Breast epithelium (tissue), 4 donors: ENCODE measurements at places on chromosomes 5 and 9. TPM values are rescaled to one million over a fixed set of nuclear protein-coding genes. Genes with fewer than 3 reads are reported as not detected.

UBE2QL1 gene
- 0.44 TPM for total RNA-seq

TMEM252 gene
- not detected for total RNA-seq

MCC gene
- 46.5 TPM for total RNA-seq

CD72 gene
- total RNA-seq: 5.1 TPM

DNA sequence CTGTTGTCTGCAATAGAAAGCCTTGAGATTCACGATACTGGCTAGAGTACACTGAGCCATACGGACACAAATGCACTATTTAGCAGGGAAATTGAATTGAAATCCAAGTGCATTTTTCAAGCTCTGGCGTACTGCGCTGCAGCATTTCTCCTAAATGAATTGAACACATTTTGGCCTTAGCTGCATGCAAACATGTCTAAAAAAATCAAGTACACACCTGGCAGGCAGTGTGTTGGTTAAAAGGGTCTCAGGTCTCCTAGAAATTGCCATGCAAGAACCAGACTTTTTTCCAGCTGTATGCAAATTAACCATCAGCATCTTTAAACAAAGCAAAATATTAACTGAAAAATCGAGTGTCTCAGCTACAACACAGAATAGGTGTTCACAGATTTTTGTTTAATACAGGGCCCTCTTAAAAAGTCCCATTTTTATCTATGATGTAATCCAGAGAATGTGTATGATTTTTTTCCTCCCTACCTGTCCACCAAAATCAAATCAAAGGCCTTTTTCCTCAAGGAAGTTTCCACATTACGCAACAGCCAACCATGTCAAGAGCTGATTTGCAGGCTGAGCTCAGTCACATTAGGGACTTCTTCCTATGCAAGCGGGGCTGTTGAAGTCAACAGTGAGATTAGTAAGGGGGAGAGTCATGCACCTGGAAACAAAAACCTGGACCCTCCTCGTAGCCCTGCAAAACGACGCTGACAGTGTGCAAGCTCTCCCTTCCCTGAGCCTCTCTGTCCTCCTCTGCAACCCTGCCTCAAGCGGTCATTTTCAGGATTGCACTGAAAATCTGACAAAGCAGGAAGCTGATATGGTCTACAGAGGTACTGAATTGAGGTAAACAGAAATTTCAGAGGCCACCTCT is 14.1 kb upstream of the SFXN1 start:
- H3K27ac ChIP-seq: no peak overlapping the region
- H3K4me1 ChIP-seq: peaks cover 6% of the 10 kb centered on the region
- no peak overlapping the region for H3K4me3 ChIP-seq
- H3K27me3 ChIP-seq: no peaks in the 10 kb centered on the region
- no peaks in the 10 kb centered on the region for H3K36me3 ChIP-seq
- no peak for DNase-seq

DNA sequence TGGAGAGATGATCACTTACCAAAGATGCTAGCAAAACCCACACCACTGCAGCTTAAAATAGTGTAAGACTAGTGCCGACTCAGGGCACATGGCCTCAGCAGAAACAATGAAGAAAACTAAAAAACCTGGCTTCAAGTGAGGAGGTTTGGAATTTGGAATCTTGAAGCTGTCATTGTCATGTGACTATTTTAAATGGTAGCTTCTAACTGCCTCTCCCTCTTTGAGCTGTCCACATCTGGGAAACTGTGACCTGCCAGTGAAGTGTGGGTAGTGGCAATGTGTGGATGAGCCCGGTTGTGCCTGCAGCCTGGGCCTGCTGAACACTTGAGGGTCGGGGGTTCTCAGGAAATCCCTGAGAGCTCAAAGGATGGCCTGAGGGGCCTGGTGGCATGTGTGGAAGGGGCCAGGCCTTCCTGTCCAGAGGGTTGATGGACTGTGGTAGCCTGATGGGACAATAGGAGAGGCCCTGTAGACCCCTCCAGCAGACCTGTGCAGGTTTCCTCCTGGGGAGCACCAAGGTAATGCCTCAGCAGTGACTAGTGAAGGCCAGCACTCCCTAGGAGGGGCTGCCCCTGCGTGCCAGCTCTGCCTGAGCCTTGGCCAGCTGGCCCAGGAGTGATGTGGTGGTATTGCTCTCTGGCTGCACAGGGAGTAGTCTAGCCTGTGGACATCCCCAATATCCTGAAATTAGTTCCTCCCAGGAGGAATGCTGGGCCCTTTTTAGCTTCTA is 13.6 kb downstream of the USP20 start:
- no peak overlapping the region for H3K4me3 ChIP-seq
- no peaks in the 10 kb centered on the region for H3K4me1 ChIP-seq
- DNase-seq: no peak
- H3K27ac ChIP-seq: no peak overlapping the region

DNA sequence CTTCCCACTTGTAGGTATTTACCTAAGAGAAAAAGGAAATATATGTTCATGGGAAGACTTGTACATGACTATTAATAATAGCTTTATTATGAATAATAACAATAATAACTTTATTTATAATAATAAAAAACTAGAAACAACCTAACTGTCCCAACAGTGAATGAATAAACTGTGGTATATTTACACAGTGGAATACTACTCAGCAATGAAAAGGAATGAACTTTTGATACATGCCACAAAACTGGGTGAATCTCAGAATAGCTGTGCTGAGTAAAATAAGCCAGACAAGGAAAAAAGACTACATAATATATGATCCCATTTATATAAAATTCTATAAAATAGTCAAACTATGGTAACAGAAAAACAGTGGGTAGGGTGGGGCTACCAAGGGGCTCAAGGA is 88.7 kb downstream of the SCAMP1 start:
- H3K27ac ChIP-seq: no peak overlapping the region
- H3K27me3 ChIP-seq: no peaks in the 10 kb centered on the region
- DNase-seq: no peak
- H3K4me1 ChIP-seq: no peaks in the 10 kb centered on the region

DNA sequence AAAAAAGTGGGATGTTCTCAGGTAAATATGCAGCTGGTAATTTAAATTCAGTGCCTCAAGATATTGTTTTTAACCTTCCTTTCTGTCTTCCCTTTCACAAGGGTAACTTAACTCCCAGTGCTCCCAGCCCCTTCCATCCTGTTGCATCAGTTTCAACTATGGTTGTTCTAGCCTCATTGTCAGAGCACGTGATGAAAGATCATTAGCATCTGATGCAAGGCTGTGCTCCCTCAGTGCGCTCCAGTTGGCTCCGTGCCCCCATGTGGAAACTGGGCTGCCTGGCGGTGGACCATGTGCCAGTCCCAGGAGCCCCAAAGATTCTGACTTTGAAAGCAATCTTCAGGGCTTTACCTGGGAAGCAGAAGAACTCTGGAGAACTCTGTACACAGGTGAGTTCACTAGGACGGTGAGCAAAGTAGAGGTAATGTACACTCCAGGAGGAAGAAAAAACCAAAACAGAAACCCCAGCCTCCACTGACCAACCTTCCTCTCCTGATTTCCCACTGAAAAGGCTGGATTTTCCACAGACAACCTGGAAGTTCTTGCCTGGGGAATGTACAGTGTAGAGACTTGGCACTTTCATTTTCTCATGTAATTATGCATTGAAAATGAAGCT is 96.9 kb downstream of the SLC1A3 start:
- H3K4me3 ChIP-seq: no peak overlapping the region
- no peak for DNase-seq
- H3K4me1 ChIP-seq: no peaks in the 10 kb centered on the region
- no peak overlapping the region for H3K27ac ChIP-seq
- no peaks in the 10 kb centered on the region for H3K36me3 ChIP-seq
- H3K27me3 ChIP-seq: no peaks in the 10 kb centered on the region

DNA sequence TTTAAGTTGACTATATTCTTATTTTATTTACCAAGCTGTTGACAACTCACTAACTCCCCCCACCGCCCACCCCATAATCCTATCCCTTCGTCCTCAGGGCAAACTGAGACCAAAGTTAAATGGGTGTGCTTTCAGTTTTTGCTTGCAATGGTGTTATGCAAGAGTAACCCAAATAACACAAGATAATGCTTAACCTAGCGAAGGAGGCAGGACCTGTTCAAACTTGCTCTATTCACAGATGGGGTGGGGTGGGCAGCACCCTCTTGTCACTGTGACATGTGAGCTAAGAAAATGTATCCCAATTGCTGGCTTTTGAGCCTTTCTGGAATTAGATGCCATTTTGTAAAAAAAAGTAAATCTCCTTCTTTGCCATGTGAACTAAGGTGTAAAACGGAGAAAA is 40.4 kb downstream of the GLIS3 start:
- H3K27me3 ChIP-seq: no peaks in the 10 kb centered on the region
- H3K4me3 ChIP-seq: no peak overlapping the region
- H3K4me1 ChIP-seq: no peaks in the 10 kb centered on the region
- no peak overlapping the region for H3K27ac ChIP-seq

- H3K27ac ChIP-seq: peak overlapping the region; percentile 89
- H3K27me3 ChIP-seq: peaks cover under 1% of the 10 kb centered on the region
- H3K4me1 ChIP-seq: peaks cover 12% of the 10 kb centered on the region
- no peak overlapping the region for H3K4me3 ChIP-seq
- H3K36me3 ChIP-seq: no peaks in the 10 kb centered on the region
Measured at GRCh38 chr5:178240766-178241165, 8.2 kb upstream of the PHYKPL start.

- no peak for DNase-seq
- no peak overlapping the region for H3K4me3 ChIP-seq
- H3K36me3 ChIP-seq: no peaks in the 10 kb centered on the region
- H3K27me3 ChIP-seq: no peaks in the 10 kb centered on the region
Measured at GRCh38 chr9:92289708-92290390, 3.6 kb downstream of the IARS1 start.

DNA sequence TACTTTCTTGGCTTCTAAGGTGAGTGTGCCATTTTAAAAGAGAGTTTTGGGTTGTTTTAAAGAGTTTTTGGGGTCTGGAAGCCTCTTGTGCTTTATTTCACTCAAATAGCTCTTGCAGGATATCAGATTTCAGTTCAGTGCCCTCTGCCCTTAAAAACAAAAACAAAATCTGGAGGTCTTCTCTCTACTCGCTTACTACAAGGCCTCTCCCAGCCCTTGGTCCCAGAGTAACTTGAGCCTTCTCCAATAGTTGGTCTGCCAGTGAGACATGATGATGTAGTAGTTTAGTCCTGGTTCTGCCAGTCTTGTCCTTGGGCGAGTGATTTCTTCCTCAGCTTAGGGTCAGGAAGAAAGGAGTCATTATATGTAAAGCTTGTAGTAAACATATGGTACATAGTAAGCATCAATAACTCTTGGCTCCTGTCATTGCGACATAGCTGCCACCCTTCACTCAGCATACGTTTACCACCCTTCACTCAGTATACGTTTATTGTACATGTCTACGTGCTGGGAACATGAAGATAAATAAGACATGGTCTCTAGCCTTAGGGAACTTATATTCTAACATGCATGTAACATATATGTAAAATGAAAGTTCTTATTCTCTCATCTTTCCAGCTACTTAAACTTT is 147.6 kb downstream of the MAN2A1 start:
- DNase-seq: no peak
- H3K4me1 ChIP-seq: no peaks in the 10 kb centered on the region
- no peaks in the 10 kb centered on the region for H3K36me3 ChIP-seq

- H3K4me3 ChIP-seq: peak overlapping the region; percentile 1
- H3K27me3 ChIP-seq: no peaks in the 10 kb centered on the region
- no peak for DNase-seq
- H3K4me1 ChIP-seq: peaks cover under 1% of the 10 kb centered on the region
- no peaks in the 10 kb centered on the region for H3K36me3 ChIP-seq
Measured at GRCh38 chr9:13088720-13089427, 190.6 kb downstream of the MPDZ start.

DNA sequence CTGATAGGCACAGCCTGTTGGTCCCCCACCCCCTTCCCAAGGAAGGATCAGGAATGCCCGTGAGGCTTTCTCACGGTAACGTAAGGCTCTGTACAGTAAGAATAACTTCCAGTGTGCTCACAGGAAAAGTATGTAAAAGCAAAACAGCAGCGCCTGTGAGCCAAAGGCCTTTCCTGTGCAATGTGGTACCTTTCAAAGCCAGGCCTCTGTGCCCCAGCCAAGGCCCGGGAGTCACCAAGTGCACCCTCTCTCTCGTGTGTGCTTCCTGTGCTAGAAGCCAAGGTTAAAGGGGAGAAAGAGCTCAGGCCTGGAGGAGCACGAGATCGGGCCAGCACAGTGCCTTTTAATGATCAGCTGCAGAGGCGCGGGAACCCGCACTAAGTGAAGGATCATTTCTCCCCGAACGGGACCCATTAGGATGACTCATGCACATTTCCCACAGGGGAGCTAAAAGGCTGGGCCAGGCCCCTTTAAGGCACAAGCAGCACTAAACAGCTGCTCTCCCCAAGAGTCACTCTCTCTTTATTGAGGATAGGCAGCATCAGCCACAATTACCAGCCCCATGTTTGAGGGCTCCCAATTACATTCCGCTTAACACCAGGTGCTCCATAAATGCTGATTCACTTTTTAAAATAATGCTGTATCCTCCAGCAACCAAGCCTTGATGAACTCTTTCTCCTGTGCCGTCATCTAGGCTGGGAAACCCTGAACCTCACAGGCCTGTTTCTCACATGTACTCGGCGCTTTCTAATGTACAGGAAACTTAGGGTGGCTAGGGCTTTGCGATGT is 42.8 kb downstream of the SHB start:
- no peak overlapping the region for H3K4me3 ChIP-seq
- H3K27ac ChIP-seq: peak overlapping the region; percentile 76
- H3K4me1 ChIP-seq: peaks cover 35% of the 10 kb centered on the region
- no peaks in the 10 kb centered on the region for H3K27me3 ChIP-seq
- no peak for DNase-seq

DNA sequence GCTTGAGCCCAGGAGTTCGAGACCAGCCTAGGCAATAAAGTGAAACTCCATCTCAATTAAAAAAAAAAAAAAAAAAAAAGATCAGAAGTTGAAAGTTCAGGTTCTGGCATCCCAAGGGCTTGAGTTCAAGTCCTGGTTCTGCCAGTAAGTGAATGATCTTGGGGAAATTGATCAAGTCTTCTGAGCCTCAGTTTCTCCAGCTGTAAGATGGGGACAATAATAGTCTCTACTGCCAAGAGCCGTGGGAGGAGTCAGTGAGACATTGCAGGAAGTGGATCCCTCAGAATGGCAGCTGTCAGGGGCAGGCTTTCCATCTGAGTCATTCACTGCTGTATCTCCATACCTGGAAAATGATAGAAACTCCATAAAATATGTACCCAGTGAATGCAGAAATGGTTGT is 37.8 kb upstream of the FUBP3 start:
- no peaks in the 10 kb centered on the region for H3K36me3 ChIP-seq
- no peak overlapping the region for H3K27ac ChIP-seq
- no peak for DNase-seq
